ENCODE measurements at places on chromosomes 1 and 21.
A peak's percentile ranks its signal among the peaks of the same experiment; 100 is the strongest.

DNA sequence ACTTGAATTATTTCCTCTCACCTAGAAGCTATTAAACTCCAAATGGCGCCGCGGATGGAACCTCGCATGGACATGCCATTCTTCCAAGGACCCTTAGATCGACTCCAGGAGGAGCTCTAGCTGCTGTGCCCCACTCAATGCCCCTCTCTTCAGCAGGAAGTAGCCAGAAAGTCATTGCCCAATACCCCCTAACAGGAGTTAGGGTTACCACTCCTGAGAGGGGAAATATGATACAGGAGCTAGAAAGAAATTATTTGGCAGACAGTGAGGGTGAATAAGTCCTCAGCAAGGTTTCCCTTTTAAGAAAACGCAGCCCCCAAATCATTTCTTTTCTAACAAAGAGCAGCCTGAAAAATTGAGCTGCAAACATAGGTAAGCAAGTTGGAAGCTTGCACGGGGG is 28.6 kb downstream of the TFB2M start:
- no peak for DNase-seq

DNA sequence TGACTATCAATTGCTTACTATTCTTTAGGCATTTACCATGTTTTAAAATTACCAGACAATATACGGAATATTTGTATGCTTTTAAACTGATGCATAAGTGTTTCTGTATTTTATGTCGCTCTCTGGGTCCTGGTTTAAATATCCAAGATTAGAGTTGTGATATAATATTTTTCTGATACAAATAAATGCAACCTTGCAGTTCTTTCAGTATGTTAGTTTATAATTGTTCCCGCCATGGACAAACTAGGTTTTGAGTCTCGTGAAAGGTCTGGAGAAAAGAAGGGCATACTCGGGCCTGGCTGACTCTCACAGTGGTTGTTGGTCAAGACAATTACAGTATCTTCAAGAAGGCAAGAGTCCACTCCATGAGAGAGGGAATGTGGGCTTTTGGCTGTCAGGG is 72.6 kb upstream of the AJAP1 start:
- no peak for DNase-seq

GRCh38 chr21:18951271-18952038 is 547.9 kb upstream of the TMPRSS15 start:
- no peak for DNase-seq

- DNase-seq = peak; percentile 45
These were observed 9.3 kb upstream of the SRARP start for GRCh38 chr1:15994590-15995351.

DNA sequence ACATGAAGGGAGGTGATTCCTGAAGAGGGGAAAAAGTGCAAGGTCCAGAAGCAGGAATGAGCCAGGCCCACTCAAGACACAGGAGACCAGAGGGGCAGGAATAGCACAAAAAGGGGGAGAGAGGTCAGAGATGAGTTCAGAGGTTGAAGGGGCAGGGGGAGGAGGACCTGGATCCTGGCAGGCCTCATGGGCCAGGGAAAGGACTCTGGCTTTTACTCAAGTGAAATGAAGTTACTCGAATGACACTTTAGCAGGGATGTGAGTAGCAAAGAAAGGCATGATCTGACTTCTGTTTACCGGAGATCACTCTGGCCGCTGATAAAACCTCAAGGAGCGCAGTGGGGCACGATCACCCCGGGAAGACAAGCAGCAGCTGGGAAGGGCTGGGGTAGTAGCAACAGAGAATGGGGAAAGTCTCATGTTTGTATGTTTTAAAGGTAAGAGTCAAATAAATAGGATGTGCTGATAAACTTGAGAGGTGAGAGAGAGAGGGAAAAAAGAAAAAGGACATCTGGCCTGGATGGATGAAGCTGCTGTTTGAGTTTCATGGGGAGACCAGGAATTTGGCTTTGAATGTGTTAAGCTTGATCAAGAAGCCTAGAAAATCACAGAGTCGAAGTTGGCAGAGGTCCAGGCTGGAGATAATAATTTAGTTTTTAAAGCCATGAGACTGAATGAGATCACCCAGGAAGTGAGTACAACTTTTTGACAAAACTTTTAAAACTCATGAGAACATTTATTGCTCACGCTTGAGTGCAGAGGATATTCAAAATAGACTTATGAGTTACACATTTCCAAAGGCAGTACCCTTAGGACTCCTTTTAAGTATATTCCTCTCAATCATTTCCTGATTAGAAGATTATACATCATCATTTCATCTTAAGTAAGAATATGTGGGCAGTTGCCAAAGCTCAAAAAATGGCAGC is 156.0 kb downstream of the RERE start:
- DNase-seq = no peak

DNA sequence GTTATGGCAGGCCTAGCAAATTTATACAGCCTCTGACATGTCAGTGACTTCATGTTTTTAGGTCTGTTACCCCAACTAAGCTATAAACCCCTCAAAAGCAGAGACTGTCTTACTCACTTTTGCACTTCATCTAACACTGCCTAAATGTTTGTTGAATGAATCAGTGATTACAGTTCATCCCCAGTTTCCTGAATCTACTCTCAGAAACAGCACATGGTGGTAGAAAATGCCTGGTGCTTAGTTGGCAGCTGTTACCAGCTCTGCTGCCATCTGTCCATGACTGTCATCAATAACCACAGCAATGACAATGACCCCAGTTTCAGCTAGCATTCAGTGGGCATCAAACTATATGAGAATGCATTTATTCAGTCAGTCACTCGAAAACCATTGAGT is 110.5 kb upstream of the SERBP1 start:
- DNase-seq = no peak

GRCh38 chr1:215526147-215526845 is 40.8 kb upstream of the KCTD3 start:
- peak; percentile 51 for DNase-seq

DNA sequence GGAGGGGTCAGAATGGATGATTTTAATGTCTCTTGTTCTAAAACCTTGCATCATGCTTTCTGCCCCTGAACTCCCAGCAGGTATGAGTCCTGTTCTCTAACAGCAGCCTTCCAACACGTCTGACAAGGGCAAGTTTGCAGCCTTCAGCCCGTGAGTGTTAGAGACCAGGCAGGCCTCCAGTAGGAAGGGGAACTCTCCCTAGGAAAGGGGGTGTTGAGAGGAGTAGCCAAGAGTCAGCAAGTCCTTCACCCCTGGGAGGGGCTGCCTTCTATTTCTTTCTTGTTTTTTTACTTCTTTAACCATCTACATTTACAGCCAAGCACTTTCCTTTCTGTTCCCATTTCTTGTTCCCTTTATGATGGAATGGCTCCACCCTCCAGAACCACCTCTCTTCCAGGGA is 14.2 kb downstream of the BATF3 start:
- DNase-seq = no peak

- no peak for DNase-seq
These were observed 89.5 kb downstream of the DENND1B start for GRCh38 chr1:197685785-197686184.

- DNase-seq = no peak
These were observed 37.2 kb upstream of the ARHGAP29 start for GRCh38 chr1:94274561-94274960.

DNA sequence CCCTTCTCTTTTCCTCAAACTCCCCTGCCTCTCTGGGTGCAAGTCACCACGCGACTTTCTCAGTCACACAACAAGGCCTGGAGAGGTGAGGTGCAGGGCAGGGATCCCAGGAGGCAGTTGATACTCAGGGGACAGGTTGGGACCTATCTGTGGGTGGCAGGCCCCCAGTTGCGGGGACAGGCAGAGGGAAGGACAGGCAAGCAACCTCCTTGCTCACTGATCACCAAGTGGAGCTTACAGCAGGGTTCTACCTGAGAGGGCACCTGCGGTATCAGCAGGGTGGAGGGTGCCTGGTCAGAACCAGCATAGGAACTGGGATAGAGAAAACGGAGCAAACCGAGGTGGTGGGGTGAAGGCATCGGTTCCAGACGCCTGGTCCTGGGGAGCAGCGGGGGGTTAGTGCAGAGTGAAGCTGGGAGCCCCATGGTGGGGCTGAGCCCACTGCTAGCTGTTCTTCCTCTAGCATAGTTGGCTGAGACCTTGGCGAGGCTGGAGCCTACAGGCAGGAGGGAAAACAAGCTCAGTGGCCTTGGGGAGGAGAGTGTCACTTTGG is 24.4 kb upstream of the TENT5C start:
- DNase-seq = no peak

DNA sequence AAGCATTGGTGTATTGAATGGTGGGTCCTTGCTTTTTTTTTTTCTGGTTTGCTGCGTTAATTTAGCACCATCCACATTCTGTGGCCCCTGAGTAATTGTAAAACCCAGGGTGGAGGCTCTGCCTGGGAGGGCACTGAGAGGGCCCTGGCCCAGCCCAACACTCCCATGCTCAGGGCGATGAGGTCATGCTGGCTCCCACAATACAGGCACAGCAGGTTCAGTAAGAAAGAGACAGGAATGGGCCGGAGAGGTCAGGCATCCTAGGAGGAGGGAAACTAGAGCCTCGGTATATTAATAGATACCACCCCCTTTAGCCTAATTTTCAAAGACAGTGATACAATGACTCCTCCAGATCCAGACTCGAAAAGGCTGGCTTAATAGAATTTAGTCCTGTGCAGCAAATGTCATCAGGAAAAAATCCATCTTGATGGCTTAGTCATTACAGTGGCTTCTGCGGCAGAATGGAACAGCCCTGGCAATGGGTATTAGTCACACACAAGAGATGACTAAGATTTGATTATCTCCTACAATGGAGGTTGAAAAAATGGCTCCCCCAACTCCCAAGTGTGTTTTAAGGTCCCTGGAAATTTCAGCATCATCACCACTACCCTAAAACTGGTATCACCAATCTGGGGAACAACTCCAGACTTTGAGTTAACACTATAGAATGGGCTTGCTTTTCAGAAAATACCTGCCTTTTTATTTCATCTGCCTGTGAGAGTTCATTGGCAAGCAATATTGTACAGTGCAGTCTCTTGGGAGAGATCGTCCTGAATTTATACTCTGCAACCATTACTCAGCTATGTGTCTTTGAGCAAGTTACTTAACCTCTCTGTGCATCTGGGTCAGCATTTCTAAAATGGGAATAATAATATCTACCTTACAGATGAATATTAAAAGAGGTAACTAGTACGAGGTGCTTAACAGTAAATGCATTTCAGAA is 43.9 kb upstream of the LYST start:
- no peak for DNase-seq

DNA sequence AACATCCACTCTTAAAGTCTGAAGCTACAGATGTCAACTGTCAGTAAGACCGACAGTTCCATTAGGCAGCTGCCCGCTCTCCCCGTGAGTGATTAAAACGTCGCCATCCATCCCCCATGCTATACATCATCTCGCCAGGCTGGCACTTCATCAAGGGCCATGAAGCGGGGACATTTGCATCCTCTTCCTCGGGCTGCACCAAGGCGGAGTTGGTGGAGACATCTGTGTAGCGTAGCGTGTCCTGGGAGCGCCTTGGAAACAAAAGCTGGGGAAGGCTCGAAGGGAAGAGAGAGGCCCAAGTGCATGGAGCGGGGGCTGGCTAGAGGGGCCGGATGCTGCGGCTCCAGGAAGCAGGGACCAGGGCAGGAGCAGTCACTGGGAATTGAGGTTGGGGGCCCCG is 250.1 kb downstream of the KAZN start:
- no peak for DNase-seq

DNA sequence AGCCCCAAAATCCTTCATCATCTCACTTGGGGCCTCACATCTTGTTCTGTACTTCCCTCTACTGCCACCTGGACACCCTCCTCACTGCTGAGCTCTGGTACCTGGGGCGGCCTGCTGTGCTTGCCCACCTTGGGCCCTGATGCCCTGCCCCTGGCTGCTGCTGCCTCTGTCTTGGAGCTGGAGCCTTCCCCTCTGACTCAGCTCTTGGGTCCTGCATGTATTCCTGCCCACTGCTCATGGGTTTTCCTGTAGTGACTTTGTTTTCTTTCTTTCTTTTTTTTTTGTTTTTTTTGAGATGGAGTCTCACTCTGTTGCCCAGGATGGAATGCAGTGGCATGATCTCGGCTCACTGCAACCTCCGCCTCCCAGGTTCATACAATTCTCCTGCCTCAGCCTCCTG is 37.5 kb downstream of the TRAPPC10 start:
- DNase-seq = no peak

DNA sequence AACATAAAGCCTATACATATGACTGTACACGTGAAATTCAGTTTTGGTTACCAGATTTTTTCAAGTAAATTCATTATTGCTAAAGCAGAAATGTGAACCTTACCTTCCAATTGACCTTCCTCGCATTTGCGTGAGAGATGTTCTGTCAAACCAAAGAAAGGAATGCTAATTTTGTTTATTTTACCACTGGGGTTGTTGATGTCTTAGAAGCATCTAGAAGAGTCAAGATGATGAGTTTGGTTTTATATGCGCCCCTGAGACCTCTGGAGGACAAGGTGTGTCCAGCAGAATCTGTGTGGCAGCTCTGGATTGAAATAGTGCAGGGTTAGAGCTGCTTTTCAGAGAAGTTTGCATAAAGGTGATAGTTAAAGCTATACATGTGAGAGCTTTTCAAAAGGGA is 48.4 kb downstream of the ZBTB40 start:
- no peak for DNase-seq

DNA sequence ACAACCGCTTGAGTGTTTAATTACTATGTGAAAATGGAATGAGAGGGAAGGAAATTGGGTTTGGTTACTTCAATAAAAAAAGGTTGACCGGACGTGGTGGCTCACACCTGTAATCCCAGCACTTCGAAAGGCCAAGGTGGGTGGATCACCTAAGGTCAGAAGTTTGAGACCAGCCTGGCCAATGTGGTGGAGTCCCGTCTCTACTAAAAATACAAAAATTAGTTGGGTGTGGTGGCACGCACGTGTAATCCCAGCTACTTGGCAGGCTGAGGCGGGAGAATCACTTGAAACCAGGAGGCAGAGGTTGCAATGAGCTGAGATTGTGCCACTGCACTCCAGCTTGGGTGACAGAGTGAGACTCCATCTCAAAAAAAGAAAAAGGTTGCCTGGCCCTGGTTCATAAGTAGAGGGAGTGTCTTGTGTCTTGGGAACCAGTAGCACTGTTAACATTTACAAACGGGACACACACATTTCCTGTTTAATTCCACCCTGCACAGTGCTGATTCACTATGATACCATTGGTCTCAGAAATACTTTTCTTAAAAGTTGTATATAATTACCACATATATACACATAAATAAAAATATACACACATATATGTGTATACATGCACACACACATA is 27.6 kb upstream of the CLDN14 start:
- DNase-seq = no peak

GRCh38 chr21:32653326-32653901 is 41.2 kb upstream of the CFAP298 start:
- DNase-seq = peak; percentile 41

- no peak for DNase-seq
These were observed 474 bp downstream of the FCRLA start for GRCh38 chr1:161707503-161707902.

GRCh38 chr1:8171751-8172464 is 145.8 kb upstream of the ERRFI1 start:
- no peak for DNase-seq

GRCh38 chr21:40383951-40384350 is 463.0 kb downstream of the DSCAM start:
- no peak for DNase-seq

Measured in CD4-positive, alpha-beta T cell treated with Interleukin-21 for 1 hour (primary cell).